ENCODE measurements at places on chromosomes 16 and 17.

DNA sequence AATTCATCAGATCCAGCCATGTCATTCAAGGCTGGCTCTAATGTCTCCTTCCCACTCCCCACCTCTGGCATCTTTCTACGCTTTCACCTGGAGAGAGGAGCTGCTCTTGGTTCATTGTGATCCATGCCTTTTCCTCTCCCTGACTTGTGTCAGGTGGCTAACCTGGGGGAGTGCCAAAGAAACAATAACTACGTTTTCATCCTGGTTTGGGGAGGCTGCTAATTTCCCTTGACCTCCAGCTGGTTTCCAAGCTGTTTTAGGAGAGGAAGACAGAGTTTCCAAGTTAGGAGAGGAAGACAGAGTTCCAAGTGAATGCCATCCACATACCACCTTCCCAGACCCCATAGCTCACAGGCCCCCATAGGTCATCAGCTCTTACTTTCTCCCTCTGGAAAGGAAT is 40.0 kb upstream of the HLF start:
- DNase-seq: no peak

- no peak for DNase-seq
Measured at GRCh38 chr17:70855401-70856054, 686.2 kb downstream of the KCNJ2 start.

- no peak for DNase-seq
Measured at GRCh38 chr16:57403965-57404817, at the start of gene CCL17. TSS of gene CCL17 (plus strand) at chr16:57404767. CDS start at chr16:57413933, 9,166 bp downstream.

- DNase-seq: no peak
Measured at GRCh38 chr17:64084940-64085649, 44.8 kb downstream of the ERN1 start.

DNA sequence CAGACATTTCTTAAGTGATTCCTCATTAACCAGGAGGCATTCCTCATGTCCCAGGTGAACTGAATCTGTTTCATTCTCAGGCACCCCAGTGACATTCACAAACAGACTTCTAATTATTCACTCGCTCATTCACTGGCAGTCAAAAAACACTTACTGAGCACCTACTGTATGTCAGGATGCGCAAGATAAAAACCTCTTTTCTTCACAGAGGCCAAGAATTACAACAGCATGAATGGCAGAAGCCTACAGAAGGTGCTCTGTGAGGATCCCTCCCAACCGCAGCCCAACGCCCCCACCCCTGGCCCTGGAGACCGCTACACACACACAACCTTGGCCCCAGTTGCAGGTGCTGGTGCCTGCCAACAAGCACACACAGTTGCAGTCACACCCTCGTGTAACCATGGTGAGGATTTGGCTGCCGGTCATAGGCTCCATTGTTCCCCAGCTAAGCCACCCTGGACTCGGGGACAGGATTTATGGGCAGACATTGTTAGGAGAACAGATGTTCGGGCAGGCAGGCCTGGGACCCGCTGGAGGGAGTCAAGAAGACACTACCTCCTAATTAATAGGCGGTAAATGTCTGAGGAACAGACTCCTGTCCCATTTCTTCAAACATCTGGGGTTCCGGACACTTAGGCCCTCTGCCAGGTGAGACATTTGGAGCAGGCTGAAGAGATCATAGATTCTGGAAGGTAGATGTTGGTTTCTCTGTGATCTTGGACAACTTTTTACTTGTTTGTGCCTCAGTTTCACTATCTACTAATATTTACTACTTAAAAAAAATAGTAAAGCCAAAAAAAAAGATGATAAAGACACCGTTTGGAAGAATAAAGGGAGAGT is 43.2 kb downstream of the CUEDC1 start:
- no peak for DNase-seq

- DNase-seq: peak; percentile 11
Measured at GRCh38 chr16:62036101-62036801, at the start of gene CDH8. TSS of gene CDH8 (minus strand) at chr16:62036438. CDS start at chr16:62021403, 15,035 bp downstream.
